ENCODE measurements at places on chromosomes 4 and X.

- no peak for DNase-seq
Observed at GRCh38 chr4:10747186-10747585, 62.6 kb upstream of the CLNK start.

DNA sequence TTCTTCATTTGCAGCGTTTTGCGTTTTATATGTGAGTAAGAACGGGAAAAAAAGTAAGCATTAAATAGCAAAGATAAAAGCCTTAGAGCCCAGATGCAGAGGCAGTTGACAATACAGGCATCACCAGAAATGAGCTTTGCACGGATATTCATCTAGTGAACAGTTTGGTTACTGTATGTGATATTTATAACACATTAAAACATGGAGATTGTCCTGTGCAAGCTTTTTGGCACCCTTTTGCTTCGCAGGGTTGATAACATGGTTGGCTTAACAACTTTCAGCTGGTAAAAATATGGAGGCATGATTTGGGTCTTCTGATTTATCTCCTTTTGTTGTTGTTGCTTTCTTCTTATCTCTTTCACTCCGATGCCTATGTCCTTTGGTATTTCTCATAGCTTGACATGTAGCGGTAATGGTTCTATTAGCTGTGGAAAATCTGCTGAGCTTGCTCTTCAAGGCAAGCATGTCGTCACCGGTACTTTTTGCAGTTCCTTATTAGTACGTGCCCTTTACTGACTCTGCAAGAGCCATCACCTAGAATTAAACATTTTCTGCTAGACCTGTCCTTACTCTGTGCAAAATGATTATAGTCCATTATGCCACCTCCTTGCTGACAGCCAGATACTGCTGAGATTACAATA, 102.9 kb downstream of the PCDH7 start:
- no peak for DNase-seq

DNA sequence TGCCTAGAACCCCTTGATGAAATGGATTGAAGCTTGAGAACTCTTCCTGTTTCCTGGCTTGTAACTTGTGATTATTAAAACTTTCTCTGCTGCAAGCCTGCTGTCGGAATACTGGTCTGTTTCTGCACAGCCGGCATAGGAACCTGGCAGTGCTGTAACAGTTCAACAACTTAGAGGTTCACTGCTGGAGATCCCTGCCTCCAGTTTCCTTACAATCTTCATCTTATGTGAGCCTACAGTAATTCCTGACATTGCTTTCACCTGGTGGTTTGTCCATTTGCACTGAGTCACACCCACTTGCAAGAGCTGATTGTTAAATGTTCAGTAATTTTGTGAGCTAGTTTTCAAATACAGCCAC, 1.3 kb upstream of the SEPSECS start:
- DNase-seq, result no peak

DNA sequence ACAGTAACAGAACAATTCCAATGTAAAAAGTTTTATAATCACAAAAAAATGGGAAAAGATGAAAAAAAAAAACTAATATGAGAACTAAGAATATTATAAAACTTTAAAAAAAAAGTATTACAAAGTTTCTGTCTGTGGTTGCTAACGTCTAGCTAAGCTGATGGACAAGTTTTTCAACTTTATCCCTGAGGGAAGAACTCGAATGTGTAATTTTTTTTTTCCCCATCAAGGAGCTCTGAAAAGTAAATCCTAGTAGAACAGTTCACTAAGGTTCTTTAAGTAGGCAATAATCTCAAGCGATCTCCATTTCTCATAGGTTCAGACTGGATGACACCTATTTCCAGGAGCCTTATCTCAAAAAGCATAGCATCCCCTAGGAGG, 14.2 kb downstream of the ADGRA3 start:
- DNase-seq, result no peak

- no peak for DNase-seq
Observed at GRCh38 chr4:101019313-101019712, 328.0 kb downstream of the PPP3CA start.

- peak; percentile 50 for DNase-seq
Observed at GRCh38 chr4:76430519-76431388, 4.3 kb upstream of the SHROOM3 start.

DNA sequence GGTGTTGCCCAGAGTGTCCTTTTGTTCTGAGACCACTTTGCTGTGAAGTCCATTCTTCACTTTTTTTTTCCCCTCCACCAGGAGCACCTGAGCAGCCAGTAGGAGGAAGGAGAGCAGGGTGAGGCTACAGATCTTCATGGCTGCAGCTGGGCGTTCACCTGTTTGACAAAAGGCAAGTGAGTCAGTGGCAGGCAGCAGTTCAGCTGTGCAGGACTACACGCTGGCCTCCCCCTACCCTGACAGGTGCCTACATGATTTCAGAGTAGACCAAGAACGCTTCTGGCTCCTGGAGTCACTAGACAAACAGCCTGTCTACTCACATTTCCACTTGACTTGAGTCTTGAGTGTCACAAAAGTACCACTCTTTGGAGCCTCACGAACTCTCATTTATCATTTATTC, 2.0 kb downstream of the FGFBP1 start:
- DNase-seq, result no peak

DNA sequence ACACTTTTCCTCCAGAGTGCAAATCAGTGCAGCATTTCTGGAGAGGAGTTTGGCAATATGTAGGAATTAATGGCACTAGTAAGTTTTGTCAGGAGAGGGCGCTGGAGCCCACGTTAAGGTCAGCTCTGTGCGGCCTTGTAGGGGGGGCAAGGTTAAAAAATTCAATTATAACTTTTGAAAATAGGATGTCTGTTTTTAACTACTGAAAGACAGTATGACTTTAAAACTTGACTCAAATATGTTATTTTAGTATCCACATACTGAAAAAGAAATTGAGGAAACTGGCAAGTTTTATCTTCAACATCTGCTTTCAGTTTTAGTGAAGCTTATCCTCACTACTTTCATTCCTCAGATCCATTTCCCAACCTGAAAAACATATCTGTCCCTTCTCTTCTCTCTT, 30.9 kb upstream of the HSD17B13 start:
- DNase-seq, result no peak

DNA sequence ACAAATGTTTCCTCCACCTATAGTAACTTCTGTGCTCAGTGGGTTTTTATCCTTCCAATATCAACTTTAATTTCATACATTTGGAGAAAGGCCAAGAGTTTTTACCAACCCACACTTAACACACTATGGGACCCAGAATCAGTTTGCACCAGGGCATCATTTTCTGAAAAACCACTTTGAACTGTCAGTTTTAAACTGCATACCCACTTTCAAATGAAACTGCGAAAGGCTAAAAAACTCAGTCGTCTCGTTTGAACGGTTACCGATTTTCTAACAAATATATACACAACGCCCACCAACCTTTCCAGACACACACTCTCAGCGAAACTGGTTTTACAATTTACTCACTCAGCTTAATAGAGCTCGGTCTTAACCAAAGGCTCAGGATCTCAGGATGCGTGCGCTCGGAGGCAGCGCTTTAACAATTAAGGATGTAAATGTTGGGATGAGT, 376 bp downstream of the ABCG2 start:
- no peak for DNase-seq

DNA sequence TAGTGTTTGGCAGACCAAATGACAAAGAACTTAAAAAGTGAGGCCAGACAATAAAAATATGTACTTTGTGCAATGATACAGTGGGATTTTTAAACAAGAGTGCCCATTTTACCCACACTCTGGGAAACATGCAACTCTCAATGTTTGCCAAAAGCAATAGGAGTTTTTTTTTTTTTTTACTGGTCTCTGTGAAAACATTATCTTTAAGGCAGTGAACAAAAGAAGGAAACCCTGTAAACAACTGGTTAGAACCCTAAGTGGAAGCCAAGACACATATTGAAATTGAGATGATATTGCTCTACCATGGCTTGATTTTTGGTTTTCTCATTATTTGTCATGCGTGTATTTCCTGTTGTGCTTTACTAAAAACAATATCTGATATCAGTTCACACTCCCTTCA, 67.2 kb upstream of the PPP3CA start:
- DNase-seq, result no peak

DNA sequence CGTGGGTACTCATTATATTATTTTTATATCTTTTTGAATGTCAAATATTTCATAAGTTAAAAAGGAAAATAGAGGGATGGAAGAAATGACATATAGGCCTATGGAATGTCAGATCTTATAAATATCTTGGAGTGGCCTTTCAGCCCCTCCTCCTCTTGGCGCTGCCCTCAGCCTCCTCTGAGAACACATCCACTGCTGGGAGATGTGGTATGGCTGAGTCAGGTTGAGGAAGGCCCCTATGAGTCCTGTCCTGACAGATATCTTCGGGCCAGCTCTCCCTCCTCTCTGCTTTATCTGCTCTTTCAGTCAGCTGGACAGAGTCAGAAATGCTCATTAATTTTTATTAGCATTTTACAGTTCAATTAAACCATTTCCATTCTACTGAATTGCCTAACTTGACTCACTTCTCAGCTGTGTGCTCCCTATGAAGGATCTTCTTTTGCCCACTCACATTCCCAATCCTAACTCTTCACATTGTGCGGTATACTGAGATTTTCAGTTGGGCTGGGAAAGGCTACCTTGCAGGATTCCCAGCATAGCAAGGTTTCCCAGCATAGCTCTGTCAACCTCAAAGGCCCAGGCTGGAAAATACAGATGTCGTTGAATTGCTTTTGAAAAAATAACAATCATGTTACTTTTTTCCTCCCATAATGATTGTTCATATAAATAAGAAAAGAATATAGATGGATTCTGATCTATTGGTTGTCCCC, 128.0 kb downstream of the ARHGEF9 start:
- DNase-seq, result no peak

GRCh38 chr4:114312338-114312737, 286.3 kb upstream of the UGT8 start:
- no peak for DNase-seq

All from AML-193 (cell line).